Activated CD8-positive, alpha-beta memory T cell treated with anti-CD3 and anti-CD28 coated beads for 1 hour (primary cell): ENCODE measurements at places on chromosomes 2 and 18.

DNA sequence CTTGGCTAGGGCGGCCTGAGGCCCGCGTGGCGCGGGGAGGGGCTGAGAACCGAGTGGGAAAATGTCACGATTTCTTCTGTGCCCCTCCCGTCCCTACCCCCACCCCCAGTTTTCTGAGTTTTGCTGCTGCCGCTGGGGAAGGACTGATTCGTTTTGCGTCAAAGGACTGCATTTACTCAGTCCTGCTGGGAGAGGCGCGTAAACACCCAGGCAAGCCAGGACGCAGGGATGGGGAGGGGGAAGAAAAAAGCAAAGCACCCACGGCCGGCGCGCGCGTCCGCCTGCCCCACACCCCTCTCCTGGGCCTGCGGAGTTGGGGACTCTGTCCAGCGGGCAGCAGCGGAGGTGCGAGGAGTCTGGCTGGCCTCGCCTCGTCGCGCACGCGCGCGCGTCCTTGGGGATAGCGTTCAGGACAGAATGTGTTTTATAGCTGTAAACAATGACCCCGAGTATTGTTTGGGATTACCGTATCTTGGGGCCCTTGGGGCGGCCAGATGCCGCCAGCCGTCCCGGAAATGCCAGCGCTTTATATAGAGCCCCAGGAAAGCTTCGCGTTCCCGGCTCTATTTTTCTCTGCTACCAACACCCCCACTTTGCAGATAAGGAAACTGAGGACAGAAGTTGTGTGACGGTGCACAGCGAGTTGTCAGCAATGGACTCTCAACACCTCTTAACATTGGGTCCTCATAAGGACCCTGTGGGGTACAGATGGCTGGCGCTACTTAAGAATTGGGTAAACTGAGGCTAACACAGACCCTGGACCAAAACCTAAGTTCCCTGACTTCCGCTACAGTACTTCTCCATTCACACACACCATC lies 1.7 kb upstream of the FOSL2 start:
- no peak for DNase-seq

DNA sequence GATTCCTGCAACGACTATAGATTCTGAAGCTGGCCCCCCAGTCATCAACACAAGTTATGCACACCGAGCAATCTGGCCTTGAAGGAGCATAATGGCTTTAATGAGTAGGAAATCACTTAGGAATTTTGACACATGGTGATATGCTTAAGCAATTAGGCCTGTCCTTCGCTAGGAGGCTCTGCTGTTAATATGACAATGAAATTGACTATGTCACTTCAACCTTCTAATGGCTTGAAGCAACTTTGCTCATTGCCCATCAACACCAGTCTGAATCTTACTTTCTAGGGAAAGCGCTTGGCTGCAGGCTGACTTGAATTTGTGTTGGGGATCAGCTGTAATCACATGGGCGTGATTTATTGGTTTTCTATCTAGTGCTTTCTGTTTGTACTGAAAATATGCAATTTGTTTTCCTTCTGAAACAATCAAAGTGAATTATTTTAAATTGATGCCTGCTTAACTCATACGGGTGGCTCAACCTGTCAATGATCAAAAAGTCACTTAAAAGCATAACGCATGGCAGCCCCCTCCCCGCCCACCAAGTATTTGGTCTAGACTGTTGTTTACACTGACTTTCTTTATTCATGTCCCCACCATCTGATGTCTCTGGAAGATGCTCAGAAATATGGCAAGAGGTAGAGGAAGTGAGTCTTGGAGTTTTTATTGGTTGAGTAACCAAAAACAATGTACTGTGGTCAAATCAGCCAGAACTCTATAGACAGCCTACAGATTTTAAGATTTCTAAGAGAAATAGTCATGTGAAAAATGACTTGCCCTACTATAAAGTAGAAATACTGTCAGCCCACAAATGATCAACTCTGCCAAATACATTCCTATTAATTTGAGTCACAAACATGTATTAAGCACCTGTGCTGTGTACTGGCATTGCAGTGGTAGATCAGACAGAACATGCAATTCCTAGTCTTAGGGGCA lies 344.9 kb downstream of the RBM43 start:
- no peak for DNase-seq

DNA sequence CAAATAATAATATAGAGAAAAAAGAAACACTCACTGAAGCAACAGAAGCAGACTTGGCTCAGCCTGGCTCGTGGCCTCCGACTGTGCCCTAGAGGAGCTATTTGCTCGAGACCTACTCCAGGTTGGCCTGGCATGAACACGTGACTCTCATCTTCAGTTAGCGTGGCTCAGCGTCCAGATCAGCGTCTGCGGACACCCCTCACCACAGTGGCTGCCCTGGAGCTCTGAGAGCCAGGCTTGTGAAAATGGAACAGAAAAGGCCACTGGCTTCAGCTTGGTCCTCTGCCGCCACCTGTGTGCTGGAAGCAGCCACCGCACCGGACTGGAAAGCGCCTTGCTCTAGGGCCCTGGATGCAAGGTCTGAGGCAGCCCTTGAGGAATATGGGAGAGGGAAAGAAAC lies 1184.0 kb upstream of the GYPC start:
- no peak for DNase-seq

DNA sequence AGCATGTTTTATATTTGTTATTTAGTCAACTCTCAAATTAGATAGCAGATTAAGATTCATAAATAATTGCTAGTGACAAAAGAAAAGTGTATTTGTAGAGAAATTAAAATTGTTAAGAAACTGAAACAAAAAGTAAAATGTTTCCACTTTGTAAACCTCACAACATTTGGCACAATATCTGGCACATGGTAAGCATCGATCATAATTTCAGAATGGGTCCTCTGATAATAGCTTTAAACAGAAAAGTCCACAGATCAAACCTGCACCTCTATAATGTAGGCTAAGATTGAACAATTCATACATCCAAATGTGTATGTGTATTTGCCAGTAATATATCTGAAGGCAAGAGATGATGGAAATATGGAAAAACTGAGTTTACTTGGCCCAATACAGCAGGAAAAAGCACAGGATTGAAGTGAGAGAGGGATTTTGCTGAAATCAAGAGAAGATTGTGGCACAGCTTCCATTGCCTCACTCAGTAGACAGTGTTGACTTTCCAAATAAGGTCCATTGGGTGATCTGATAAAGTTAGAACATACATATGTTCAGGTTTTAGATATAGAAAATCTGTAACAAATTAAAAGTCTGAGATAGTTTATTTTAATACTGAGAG lies 39.4 kb downstream of the COBLL1 start:
- DNase-seq, result no peak

DNA sequence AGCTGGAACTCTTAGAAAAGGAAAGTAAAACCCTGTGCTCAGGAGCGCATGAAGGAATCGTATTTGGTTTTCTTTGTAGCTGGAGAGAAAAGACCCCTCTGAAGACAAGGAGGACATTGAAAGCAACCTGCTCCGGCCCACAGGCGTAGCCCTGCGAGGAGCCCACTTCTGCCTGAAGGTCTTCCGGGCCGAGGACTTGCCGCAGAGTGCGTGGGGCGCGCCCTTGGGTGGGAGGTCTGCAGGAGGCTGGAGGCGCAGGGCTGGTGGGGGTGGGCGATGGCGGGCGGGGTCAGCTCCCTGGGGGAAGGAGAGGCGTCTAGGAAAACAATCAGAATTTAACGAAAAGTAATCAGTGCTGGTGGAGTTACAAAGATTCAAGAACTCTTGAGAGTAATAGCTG lies 72.8 kb downstream of the DYSF start:
- no peak for DNase-seq
